ENCODE measurements at places on chromosomes 13 and 19.

DNA sequence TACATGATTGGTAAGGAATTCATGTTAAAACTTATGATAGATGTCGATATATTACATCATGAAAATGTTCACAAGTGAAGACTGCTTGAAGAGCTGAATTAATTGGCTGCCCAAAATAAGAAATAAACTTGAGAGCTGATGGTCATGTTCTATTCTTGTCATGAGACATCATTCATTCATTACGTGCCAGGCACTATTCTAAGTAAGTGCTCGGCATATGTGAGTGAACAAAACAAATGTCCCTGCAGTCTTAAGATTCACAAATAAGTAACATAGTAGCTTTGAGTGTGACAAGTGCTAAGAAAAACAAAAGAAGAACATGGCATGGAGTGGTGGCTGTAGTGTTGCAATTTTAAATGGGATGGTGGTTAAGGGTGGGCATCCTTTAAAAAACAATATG lies 329.3 kb downstream of the SUCLA2 start:
- no peak for DNase-seq

DNA sequence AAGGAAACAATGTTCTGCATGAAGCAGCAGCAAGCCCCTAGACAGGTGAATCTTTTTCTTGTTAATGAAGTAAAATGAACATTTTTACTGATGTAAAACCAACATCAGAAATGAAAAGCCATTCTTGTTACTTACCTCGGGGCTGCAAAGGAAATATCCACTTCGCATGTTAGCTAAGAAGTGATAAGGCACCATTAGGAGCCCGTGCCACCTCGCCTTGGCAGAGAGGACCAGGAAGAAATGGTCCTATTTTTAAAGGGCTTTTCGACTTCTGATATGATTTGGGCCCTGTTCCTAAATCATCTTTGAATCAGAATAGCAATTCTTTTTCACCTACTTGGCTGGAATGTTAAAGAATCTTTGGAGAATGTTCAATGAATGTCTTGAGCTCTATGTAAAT lies 183.2 kb downstream of the OXGR1 start:
- no peak for DNase-seq

GRCh38 chr13:29465741-29466293 lies 129.7 kb downstream of the SLC7A1 start:
- DNase-seq, result peak; percentile 75

- peak; percentile 94 for DNase-seq
Observed at GRCh38 chr13:114115191-114115671, 17.2 kb downstream of the RASA3 start.

GRCh38 chr13:108669381-108669780 lies 40.0 kb downstream of the MYO16 start:
- peak; percentile 0 for DNase-seq

DNA sequence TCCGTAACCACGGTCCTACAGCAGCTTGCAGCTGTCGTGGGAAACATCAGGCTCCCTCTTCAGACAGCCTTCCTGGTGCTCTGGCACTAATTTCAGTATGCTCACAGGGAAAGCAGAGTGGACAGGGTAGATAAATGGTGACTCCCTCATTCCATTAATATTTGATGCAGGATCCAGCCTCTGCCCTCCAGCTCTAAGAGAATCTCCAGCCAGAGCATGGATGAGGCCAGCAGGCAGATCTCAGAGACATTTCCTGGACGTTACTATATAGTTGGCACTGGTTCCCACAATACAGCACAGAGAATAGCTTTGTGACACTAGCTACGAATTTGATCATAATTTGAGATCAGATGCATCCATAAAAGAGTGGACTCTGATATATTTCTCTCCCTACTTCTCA lies 341.4 kb downstream of the LIG4 start:
- no peak for DNase-seq

DNA sequence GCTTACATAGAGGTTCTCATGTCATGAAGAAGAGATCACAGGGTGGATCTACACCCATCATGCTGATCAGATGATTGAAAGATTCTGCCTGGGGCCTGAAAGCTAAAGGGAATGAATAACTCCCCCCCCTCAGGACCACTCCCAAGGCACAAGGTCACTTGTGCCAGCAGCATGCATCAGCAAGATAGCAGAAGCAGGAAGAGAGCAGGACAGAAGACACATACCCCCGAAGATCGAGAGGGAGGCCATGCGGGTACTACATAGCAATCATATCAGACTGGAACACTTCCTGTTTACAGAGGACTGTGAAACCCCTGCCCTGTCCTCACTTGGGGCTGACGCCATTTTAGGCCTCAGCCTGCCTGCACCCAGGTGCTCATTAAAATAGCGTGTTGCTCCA lies 143.2 kb upstream of the EDNRB start:
- DNase-seq, result no peak

DNA sequence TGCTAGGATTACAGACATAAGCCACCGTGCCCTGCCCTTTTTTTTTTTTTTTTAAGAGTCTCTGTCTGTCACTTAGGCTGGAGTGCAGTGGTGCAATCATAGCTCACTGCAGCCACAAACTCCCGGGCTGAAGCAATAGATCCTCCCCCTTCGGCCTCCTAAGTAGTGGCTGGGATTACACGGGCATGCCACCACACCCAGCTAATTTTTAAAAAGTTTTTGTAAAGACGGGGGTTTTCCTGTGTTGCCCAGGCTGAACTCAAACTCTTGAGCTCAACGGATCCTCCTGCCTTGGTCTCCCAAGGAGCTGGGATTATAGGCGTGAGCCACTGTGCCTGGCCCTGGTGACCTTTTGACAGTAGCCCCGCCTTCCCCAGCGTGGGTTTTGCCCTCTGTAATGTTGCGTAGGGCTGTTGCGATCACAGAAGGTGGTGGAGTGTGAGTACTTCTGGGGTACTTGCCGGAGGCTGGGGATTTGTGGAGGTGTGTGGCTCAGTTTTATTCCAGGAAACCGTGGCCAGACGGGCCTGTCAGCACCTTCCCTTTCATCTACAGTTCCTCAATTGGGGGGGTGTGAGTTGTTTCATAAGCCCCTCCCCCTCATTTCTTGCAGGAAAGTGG lies 11.6 kb upstream of the RETN start:
- no peak for DNase-seq

- DNase-seq, result no peak
Observed at GRCh38 chr19:16554776-16555175, 12.5 kb upstream of the CHERP start.

- no peak for DNase-seq
Observed at GRCh38 chr13:65593298-65593874, 1636.8 kb downstream of the PCDH9 start.

- DNase-seq, result no peak
Observed at GRCh38 chr13:80215368-80215767, 125.6 kb downstream of the SPRY2 start.

- DNase-seq, result peak; percentile 72
Observed at GRCh38 chr19:12757544-12758274, 6.1 kb downstream of the BEST2 start.

DNA sequence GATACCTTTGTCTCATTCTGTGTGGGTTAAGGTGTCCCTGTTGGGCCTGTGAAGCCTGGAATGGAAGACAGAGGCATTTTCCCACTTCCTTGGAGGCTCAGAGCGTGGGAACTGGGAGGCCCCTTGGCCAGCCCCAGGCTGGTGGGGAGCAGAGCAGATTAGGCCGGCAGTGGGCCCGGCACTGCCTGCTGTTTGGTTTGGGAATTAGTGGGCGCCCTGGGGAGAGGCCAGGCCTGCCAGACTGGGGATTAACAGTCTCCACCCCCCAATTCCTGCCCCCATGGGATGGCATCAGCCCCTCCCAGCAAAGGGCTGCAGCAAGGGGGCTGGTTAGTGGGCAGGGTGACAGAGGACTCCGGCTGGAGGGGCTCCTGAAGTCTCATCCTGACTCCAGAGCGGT lies 3.1 kb upstream of the BEST2 start:
- DNase-seq, result no peak

- DNase-seq, result no peak
Observed at GRCh38 chr13:22053053-22053452, 382.2 kb downstream of the FGF9 start.

GRCh38 chr13:44805585-44805984 lies 183.7 kb downstream of the NUFIP1 start:
- DNase-seq, result no peak

GRCh38 chr19:54209811-54210494 lies 9.3 kb downstream of the RPS9 start:
- peak; percentile 99 for DNase-seq

DNA sequence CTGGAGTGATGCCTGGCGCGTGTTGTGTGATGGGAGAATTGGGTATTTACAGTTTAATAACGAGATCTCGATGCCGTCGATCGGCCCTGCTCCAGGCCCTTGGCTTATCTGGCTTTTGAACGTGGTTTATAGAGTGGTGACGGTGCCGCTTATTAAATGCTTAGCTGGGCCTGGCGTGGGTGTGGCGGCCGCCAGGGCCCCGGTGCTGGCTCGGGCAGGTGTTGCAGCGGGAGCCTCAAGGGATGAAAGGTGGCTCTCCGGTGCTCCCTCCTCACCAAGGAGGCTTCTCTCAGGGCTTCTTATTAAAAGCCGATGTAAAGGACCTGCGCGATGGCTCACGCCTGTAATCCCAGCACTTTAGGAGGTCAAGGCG lies 173.8 kb downstream of the KDM4B start:
- DNase-seq, result no peak

DNA sequence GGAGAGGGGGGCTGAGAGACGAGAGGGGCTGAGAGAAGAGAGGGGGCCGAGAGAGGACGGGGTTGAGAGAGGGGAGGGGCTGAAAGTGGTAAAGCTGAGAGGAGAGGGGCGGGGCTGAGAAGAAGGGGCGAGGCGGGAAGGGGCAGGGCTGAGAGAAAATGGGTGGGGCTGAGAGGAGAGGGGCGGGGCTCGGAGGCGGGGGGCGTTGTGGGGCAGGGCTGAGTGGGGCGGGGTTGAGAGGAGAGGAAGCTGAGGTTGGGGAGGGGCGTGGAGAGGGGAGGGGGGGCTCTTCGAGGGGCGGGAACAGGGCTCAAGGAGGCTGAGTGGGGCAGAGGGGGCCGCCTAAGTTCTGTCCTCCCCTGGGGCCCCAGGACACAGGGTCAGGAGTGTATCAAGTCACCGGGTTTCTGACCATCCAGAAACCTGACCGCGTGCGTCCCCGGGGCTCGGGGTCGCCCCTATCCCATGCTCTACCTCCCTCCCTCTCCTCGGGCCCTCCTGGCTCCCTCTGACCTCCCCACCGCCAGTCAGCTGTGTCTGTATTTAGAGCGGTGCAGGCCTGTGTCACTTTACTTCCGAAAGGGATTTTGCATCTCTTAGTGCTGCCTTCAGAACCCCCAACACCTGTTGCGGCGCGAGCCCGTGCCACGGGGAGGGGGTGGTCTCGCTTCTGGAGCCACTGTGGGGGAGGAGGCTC lies 38.6 kb upstream of the SEMA6B start:
- peak; percentile 13 for DNase-seq

DNA sequence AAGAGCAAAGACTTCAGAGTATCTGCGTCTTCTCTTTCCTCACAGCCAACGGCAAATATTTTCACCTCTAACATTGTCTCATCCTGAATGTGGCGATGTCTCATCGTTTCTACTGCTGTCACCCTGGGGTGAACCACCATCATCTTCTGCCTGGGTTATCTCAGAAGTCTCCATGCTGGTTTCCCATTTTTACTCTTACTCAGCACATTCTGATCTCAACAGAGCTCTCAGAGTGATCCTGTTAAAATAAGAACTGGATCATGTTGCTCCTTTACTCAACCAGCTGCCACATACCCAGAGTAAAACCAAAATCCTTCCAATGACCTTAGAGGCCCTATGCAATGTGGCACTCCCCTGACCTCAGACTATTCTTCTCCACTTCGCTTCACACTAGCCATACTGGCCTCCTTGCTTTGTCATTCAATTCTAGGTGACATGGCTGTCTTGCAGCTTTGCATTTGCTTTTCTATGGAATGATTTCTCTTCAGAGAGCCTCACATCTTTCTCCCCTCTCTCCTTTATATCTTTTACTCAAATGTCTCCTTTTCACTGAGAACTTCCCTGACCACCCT lies 7.8 kb upstream of the OLFM4 start:
- no peak for DNase-seq

- no peak for DNase-seq
Observed at GRCh38 chr13:78020861-78021260, 102.2 kb upstream of the EDNRB start.

GRCh38 chr13:64428196-64428595 lies 2801.9 kb downstream of the PCDH9 start:
- peak; percentile 75 for DNase-seq

- DNase-seq, result no peak
Observed at GRCh38 chr19:19181488-19181998, 10.4 kb downstream of the BORCS8 start.

GRCh38 chr19:34051255-34051654 lies 121.0 kb upstream of the LSM14A start:
- DNase-seq, result no peak

GRCh38 chr13:103066079-103066780 lies at the start of gene SLC10A2:
Gene SLC10A2, minus strand, starts transcription at chr13:103066417. Its CDS starts 168 bp downstream, at chr13:103066249.
- DNase-seq, result no peak

GRCh38 chr13:42388326-42388725 lies 116.4 kb downstream of the AKAP11 start:
- DNase-seq, result no peak

- no peak for DNase-seq
Observed at GRCh38 chr13:33105387-33106005, 89.3 kb downstream of the KL start.

- no peak for DNase-seq
Observed at GRCh38 chr13:19681517-19681916, 48.1 kb downstream of the MPHOSPH8 start.

GRCh38 chr13:113520571-113520970 lies 30.1 kb upstream of the DCUN1D2 start:
- no peak for DNase-seq

DNA sequence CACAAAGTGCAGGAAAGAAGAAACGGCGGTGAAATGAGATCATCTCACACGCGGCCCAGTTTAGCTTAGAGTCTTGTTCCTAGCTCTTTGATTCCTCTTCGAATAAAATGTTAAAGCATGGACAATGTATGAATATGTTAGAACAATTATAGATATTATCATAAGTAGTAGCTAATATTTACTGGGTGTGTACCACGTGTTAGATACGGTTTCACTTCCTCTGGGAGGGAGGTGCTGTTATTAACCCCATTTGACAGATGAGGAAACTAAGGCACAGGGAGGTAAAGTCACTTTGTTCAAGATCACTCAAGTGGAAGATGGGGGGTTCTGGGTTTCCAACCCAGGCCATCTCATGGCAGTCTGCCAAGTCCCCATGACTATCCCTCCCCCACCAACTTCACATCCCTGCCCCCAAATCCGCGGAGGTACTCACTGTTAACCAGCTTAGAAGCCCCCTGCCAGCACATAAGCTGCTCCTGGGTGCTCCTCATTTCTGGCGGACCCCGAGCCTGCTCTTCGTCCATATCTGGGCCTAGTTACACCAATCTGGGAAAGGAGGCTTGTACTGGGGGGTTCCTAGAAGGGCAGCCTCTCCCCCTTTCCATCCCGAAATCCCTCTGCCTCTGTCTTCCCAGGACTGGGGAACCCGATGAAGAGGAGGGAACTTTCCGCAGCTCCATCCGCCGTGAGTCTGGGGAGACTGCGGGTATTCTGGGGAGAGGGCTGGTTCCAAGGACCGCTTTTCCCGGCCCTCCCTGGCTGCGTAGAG lies 1.0 kb upstream of the FXYD7 start:
- no peak for DNase-seq

GRCh38 chr13:42733046-42733445 lies 48.3 kb upstream of the FAM216B start:
- DNase-seq, result peak; percentile 15

Measured in foreskin fibroblast (primary cell).